NCI-H2227 treated with DMSO at 0.1 percent for 48 hours (cell line): ENCODE measurements at places on chromosomes 7 and 10.

DNA sequence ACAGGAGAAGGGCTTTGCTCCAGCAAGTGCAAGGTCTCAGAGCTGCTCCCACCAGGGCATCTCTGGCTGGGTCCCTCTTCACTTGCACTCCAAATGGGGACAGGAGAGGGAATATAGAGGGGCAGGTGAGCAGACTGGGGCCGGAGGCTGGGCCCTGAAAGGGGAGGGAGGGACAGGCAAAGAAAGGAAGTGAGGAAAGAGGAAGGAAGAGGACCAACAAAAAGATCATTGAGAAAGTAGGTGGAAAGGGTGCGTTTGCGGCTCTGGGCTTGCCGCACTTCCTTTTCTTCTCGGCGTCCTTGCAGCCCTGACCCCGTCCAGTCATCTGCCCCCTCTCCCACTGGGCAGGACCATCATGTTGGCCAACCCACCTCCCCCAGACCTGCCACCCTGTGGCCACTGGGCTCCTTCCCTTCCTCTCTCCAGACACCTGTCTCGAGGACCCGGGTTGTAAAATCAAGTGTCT, 14.0 kb downstream of the ITPRIP start:
- DNase-seq: no peak

- no peak for DNase-seq
These were observed 15.3 kb downstream of the SFRP4 start for GRCh38 chr7:37901236-37901827.

GRCh38 chr10:43118631-43119415, 19.4 kb upstream of the CSGALNACT2 start:
- DNase-seq: no peak

- DNase-seq: no peak
These were observed 608.9 kb downstream of the SORCS1 start for GRCh38 chr10:106555599-106555998.

- DNase-seq: peak; percentile 17
These were observed at the start of gene VOPP1 for GRCh38 chr7:55572378-55573233. VOPP1 (minus strand) TSS chr7:55572502; CDS start chr7:55572324, 178 bp downstream.

- DNase-seq: peak; percentile 0
These were observed at the start of gene CELF2 for GRCh38 chr10:11017570-11018431. CELF2 (plus strand) TSS chr10:11017872; CDS start chr10:11018090, 218 bp downstream.

DNA sequence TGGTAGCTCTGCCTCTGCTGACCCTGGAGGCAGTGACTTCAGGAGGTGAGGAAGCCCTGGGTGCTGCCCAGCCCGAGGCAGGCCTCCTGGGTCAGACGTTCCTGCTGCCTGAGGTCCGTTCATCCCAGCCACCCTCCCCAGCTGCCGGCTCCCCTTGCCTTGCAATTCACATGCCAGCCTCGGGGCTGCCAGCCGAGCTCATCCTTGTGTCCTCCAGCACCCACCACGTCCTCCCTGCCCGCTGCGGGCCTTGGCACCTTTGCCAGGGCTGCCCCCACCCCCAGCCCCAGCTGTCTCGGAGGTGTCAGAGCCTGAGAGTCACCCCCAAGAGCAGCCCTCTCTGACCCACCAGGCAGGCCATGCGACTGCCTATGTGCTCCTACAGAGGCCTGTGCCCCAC, 162.1 kb upstream of the RNF32 start:
- DNase-seq: no peak

- no peak for DNase-seq
These were observed 15.3 kb downstream of the HNRNPA2B1 start for GRCh38 chr7:26185131-26185843.

DNA sequence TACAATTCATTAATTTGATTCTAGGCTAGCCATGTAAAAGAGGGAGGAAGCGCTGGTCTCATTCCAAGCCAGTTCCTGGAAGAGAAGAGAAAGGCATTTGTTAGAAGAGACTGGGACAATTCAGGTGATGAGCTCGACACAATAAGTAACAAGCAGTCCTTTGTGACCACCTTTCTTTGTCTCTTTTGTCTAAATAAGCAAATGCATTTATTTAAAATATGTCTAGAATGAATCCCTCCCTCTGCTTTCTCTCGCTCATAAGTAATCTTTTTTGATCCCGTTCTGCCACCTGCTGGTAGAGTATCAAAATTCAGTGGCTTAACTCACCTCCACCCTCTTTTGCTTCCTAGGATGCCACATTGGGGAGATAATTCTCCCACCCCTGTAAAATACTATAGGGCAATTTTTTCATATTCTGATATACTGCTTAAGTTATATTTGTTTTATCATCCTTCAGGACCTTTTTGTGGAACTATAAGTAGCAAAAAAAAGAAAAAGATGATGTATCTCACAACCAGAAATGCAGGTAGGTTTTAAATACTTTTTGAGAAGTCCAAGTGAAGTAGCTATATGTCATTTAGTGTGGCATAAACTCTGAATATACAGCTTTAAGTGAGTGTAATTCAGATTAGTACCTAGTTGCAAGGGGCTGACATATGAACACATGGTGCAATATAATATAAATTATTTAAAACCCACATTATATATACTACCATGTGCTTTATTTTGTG, 91.5 kb downstream of the GSDME start:
- DNase-seq: peak; percentile 0

- no peak for DNase-seq
These were observed 440.6 kb downstream of the PARD3 start for GRCh38 chr10:34374356-34375045.

GRCh38 chr7:50751146-50751545, 31.6 kb downstream of the GRB10 start:
- DNase-seq: no peak

DNA sequence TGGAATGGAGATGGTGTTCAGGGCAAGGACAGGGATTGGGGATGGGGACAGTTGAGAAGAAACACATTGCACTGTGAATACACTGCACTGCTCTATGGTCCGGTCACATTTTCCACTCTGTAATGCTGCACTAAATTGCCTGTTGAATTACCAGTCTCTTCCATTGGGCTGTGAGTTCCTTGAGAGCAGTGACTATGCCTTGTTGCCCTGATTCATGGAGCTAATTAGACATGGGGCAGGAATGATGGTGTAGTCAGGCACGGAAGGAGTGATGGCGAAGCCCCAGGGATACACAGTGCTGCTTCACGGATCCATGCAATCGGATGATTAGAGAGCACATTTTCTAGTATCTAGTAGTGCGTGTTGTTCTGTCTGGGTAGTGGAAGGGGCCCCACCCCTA, 25.4 kb upstream of the GPAM start:
- no peak for DNase-seq

GRCh38 chr7:47786557-47787248, 161.6 kb downstream of the PKD1L1 start:
- no peak for DNase-seq

- DNase-seq: no peak
These were observed 83.1 kb downstream of the CHCHD3 start for GRCh38 chr7:132998763-132999162.

GRCh38 chr7:114903131-114903530, 18.8 kb upstream of the MDFIC start:
- DNase-seq: no peak

GRCh38 chr7:106774768-106775551, 90.1 kb upstream of the PIK3CG start:
- no peak for DNase-seq

- DNase-seq: no peak
These were observed 7.9 kb upstream of the CFAP43 start for GRCh38 chr10:104240078-104240477.

DNA sequence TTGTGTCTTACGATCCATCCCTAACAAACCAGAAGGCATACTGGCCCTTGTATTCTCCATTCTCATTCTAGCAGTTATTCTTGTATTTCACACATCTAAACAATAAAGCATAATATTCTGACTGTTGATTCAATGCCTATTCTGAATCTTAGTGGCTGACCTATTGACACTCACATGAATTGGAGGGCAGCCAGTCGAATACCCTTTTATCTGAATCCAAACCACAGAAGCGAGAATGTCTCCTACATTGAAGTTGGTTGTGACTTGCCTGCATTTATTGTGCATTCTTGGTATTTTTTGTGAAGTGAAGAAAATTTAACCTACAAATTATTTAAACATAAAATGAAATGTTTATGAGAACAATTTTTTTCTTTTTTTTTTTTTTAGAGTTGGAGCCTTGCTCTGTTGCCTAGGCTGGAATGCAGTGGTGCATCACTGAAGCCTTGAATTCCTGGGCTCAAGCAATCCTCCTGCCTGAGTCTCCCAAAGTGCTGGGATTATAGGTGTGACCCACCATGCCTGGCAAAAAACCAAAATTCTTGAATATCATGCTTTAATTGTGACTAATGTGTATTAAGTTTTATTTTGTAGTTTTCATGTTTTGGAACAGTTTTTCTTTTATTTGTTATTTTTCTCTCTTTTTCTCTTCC, 22.7 kb downstream of the EXOC4 start:
- no peak for DNase-seq

DNA sequence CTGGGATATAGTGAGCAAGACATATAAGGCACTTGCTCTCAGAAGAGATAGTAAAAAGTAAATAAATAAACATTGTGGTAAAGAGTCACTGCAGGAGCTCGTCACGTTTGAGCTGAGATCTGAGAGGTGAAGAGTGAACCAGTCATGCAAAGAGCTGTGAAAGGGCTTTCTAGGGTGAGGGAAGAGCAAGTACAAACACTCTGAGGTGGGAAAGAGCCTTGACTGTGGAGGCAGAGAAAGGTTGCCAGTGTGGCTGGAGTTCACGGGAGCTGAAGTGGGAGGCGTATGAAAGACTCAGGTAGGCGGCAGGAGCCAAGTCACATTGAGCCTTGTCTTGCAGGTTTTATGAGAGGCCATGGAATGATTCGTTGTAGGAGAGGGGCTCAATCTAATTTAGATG, 141.0 kb downstream of the C1GALT1 start:
- DNase-seq: no peak

DNA sequence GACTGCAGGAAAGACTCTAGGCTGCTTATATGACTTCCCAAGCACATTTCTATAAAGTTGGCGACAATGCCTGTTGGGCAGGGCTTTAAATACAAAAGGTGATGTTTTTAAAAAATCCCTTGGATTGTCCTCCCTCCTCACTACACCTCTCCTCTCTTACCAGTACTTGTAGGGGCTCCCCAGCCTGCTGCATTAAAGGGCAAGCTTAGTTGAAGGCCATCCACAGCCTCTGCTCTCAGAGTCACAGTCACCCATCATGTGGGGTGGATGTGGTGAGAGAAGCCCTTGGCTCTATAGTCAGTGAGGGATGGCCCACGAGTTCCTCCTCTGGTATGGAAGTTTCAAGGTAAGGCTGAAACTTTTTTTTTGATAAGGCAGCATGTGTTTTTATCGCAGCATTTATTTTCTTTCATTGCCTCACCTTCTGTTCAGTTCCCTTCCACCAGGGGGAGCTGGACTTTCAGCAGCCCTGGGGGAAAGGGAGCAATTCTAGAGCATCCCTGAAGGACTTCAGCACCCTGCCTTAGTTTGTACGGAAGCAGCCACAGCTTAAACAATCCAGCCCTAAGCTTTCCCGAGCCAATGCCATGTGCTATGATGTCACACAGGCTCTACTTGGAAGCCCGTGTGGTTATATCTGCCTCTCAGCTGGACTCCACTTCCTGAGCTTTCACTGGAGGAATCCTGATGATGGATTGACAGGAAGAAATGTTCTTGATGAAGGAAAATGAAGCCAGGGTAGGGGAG, 131.9 kb downstream of the CALCR start:
- DNase-seq: no peak

GRCh38 chr7:33870120-33870519, 35.2 kb upstream of the BMPER start:
- DNase-seq: no peak

GRCh38 chr10:17290226-17290625, 62.2 kb downstream of the VIM start:
- DNase-seq: no peak

DNA sequence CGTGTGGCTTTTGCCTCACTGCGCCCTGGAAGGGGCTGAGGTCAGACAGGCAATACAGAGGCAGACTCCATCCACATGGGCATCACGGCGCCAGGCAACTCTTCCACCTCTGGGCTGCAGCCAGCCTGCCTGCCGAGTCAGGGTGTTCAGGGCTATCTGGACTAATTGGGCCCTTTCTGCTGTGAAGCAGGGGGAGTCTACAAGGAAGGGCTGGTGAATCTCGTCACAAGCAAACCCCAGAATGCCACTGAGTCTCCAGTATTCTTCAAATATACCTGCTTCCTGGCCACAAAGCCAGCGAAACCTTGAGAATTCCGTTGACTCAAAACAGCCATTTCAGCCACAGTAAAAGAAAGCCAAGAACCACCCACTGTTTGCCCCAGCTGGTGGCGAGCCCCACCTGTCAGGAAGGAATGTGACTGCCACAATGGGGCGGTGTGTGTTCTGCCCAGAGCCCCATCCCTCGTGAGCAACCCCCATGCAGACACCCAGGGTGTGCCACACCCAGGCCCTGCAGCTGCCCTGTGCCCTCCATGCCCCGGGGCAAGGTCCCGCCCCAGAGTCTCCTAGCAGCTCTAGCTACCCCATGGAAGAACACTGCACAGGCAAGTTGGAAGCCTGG, 117.3 kb downstream of the FAM53B start:
- no peak for DNase-seq

DNA sequence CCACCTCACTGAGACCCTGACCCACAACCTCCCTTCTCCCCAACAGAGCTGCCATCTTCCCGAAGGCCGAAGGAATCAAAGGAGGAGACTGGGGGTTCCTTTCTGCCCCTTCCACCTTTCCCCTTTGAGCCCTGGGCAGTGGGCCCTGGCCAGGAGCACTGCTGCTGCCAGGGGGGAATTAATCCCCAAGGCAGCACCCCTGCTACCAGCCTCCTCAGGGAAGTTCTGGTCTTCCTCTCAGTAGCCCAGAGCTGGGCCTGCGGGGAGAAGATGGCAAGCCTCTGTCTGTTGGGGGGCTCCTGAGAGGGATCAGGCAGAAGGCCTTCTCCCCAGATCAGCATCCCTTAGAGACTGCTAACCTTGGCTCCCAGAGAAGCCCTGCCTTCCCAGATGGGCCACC, 25.5 kb downstream of the DPCD start:
- no peak for DNase-seq

GRCh38 chr7:43944286-43944685, 18.1 kb downstream of the UBE2D4 start:
- DNase-seq: no peak

DNA sequence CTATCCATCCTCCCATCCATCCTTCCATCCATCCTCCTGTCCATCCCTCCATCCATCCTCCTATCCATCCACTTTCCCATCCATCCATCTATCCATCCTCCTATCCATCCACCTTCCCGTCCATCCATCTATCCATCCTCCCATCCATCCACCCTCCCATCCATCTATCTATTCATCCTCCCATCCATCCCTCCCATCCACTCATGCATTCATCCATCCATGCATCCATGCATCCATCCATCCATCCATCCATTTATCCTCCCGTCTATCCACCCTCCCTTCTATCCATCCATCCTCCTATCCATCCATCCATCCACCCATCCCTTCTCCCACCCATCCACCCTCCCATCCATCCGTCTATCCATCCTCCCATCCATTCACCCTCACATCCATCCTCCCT, 25.2 kb upstream of the PSMG3 start:
- DNase-seq: no peak

GRCh38 chr10:119120413-119120867, 16.5 kb downstream of the DENND10 start:
- DNase-seq: no peak
